ENCODE measurements at places on chromosomes 6 and 20.

DNA sequence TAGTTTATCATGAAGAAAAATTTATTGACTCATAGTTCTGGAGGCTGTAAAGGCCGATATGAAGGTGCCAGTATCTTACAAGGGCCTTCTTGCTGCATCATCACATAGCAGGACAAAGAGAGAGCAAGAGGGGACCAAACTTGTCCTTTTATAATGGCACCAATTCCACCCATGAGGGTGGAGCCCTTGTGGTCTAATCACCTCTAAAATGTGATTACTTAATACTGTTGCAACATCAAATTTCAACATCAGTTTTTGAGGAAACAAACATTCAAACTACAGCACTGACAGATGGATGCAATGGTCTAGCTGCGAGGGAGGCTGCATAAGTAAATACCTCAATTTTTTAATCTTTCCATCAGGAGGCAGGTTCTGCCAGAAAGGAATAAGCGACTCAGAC lies 76.7 kb upstream of the LAMA2 start:
- DNase-seq: no peak

DNA sequence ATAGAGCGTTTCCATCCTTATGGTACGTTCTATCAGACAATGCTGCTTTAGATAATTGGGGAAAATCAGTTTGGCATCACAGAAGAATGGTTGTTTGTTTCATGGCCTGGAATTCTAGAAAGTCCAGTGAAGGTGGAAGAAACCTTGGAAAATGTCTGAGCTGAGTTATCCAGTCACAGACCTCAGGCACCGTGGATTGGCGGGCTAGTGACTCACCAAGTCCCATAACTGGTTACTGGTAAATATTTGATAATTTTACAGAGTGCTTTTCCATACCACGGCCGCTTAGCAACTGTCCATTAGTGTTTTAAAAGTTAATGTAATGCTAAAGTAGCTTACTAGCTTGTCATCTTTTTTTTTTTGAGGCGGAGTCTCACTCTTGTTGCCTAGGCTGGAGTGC lies 99.4 kb downstream of the SLC35B3 start:
- DNase-seq: peak; percentile 15

- DNase-seq: no peak
These were observed 20.8 kb upstream of the TSPYL1 start for GRCh38 chr6:116300566-116300965.

GRCh38 chr6:2961506-2961905 lies 9.9 kb downstream of the SERPINB6 start:
- DNase-seq: no peak

GRCh38 chr6:71245265-71246049 lies 43.2 kb upstream of the OGFRL1 start:
- no peak for DNase-seq

GRCh38 chr20:64082126-64082731 lies 2.0 kb downstream of the LKAAEAR1 start:
- no peak for DNase-seq

DNA sequence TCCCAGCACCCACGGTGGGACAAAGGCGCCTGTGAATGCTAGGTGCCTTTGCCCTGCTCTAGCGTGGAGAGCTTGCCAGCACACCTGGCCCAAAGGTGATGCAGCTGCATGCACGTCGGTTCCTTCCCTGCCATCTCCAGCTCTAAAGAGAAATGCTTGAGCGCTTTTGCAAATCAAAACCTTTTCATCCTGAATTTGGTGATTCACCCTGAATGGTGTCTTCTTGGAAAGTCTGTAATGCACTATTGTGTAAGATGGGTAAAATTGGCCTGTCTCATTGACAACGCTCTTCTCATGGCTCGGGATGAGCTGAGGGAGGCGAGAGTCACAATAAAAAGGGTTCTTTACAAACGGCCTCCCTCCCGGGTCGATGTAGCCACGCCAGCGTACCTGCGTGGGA lies 103.1 kb upstream of the ID4 start:
- DNase-seq: no peak

- no peak for DNase-seq
These were observed 11.2 kb upstream of the NCOA5 start for GRCh38 chr20:46100988-46101387.

GRCh38 chr6:7154341-7155139 lies 46.8 kb downstream of the RREB1 start:
- DNase-seq: no peak

DNA sequence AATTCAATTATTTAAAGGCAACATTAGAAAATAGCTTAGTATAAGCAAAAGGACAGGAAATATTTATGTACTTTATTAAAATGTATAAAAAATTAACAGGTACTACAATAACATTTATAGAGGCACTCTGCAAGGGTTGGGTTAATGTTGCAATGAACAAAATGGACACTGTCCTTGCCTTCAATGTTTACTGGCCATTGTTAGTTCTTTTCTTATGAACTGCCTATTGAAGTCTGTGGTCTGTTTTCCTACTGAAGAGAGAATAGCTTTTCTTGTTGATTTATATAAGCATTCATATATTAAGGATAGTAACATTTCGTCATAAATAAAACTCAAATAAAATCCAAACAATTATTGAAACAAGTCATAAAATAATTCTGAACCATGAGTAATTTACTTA lies 135.3 kb upstream of the BEND6 start:
- DNase-seq: no peak

- DNase-seq: peak; percentile 67
These were observed 11.5 kb upstream of the MEP1A start for GRCh38 chr6:46781478-46782378.

- DNase-seq: no peak
These were observed 9.8 kb downstream of the SOX4 start for GRCh38 chr6:21603082-21603952.

DNA sequence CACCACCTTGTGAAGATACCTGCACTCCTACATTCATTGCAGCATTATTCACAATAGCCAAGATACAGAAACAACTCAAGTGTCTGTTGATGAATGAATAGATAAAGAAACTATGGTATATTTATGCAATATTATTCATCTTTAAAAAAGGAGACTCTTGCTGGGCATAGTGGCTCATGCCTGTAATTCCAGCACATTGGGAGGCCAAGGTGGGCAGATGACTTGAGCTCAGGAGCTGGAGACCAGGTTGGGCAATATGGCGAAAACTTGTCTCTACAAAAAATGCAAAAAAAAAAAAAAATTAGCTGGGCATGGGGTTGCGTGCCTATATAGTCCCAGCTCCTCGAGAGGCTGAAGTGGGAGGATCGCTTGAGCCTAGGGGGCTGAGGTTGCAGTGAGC lies 119.8 kb downstream of the GJA1 start:
- DNase-seq: no peak

DNA sequence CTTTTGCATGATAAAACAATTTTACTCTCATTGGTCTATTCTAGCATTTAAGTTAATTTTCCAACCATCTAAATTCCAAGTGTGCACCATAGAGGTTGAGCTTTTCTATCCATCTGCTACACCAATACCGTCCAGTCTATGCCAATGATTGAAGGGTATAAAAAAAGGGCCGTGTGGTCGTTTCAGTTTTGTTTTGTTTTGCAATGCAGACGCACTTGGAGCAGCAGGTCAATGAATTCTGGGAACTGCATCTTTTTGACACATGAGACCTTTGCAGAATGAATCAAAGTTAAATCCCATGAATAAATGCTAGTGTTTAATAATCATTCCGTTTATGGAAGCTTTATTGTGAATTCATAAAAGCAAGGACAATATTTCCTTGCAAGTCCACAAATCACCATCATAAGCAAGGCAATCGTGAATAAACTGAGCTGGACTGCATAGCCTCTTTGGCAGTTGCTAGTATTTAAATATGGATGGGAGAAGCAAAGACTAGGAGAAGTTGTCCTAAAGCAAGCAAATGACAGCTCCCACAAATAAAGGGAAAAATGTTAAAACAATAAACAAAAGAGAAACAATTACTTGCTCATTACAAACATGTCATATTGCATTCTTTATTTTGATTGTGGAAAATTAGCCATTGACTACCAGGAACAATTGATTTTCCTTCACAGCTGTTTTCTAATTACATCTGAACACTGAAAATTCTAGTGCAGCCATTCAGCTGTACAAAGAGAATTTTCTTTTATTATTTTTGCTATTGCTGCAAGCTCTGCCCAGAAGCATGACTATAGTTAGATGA lies 649.7 kb upstream of the GJE1 start:
- DNase-seq: no peak

DNA sequence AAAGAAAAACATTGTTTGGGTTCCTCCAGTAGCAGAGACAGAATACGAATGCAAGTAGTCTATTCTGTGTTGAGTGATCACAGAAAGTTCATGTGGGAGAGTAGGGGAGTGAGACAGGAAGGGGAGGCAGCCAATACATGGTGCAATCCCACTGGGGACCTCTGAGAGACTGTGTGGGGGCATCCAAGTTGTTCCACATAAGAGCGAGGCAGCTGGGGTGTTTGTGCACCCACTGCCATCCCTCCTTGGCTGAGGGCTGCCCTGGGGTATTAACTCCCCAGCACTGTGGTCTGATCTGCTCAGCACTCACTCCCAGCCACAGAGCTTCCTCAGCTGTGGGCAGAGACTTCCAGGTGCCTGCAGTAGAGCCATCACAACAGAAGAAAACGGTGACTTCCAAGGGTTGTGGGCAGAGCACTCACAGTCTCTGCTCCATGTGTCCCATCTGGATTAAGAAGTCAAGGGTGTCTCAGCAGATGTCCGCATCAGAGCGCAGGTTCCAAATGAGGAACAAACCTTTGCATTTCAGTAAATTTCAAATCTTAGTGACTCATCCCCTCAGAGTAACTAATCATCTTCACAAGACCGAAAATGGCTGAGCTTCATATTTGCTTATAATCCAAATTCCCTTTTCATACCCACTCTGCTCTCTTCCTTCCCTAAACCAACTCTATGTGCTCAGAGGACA lies 101.9 kb upstream of the NAA20 start:
- DNase-seq: no peak

DNA sequence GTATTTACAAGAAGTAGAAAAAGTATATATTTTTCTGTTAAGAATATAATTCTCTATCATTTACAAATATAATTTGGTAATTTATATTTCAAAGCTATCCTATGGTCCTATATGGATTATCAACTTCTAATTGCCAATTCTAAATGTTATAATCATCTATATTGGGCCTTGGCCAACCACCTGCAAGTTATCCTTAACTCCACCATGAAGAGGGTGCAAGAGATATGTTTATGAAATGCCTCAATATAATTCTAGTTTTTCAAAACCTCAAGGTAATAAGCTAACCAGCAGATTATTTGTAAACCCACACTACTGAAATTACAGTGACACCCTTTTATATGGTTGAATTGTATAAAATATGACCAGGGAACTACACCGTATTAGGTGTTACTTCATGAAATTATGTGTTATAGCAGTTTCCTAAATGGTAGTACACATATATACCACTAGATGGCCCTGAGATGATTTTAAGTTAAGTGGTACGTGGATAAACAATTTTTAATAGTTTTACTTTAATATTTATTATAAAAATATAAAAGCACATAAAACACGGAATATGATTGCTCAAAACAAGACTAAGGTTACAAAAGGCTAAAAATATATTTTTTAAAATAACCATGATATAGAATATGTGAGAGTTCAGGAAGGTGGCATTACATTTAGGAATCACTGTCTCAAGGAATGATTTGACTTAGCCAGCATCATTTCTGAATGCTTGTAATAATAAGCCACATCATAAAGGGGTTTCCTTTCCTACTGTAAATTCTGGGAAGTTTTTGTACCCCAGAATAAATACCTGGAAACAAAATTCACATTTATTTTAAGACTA lies 9.8 kb upstream of the PNISR start:
- no peak for DNase-seq

GRCh38 chr6:137353346-137353745 lies 134.2 kb upstream of the IFNGR1 start:
- no peak for DNase-seq

DNA sequence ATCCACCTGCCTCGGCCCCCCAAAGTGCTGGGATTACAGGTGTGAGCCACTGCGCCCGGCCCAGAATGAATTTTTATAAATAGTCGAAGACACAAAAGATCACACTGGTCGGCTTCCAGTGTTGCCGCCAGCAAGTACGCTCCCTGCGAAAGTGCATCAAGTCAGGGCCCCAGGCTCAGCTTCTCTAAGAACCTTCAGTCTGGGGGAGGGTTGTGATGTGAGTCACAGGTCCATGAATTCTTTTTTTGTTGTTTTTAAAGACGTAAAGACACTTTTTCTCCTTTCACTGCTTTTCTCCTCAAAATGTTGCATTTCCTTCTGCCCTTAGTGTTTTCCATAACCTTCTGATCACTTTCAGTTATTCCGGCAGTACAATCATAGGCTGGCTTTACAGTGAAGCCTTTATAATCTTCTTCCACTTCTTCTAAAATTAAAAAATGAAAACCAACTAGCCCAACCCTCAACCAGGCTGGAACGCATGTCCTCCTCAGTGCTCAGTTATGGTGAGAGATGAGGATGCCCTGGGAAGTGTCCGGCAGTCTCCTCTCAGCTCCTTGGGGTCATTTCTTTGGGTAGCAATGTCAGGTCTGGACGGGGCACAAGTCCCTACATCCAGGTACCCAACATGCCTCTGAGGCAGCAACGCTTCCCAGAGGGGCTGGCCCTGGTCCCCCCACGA lies 66.6 kb downstream of the CSE1L start:
- no peak for DNase-seq

GRCh38 chr6:109082188-109082577 lies 12.5 kb downstream of the SESN1 start:
- no peak for DNase-seq

GRCh38 chr6:2857580-2858337 lies 16.1 kb upstream of the SERPINB1 start:
- DNase-seq: peak; percentile 68

Data from Daoy (cell line).